SK-MEL-5 (cell line): ENCODE measurements at places on chromosomes 5 and 9.
A peak's percentile ranks its signal among the peaks of the same experiment; 100 is the strongest.

DNA sequence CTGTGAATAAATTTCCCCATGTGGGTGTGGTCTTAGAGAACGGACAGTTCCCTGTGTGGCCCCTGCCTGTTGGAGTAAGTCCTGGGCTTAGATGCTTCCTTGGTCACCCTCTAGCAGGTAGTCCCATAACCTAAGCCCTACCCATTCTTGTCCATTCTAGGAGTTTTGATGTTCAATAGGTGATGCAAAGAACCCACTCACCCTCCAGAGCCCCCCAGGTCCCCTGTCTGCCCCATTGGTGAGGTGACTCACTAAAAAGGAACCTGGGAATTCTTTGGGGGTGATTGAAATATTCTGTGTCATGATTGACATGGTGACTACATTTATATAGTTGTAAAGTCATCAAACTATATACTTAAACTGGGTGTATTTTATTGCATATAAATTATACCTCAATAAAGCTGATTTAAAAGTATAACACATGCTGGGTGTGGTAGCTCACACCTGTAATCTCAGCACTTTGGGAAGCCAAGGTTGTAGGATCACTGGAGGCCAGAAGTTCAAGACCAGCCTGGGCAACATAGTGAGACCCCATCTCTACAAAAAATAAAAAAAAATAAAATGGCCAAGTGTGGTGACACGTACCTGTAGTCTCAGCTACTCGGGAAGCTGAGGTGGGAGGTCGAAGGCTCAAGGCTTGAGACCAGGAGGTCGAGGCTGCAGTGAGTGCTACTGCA lies 20.8 kb upstream of the GTF3C5 start:
- DNase-seq = no peak

DNA sequence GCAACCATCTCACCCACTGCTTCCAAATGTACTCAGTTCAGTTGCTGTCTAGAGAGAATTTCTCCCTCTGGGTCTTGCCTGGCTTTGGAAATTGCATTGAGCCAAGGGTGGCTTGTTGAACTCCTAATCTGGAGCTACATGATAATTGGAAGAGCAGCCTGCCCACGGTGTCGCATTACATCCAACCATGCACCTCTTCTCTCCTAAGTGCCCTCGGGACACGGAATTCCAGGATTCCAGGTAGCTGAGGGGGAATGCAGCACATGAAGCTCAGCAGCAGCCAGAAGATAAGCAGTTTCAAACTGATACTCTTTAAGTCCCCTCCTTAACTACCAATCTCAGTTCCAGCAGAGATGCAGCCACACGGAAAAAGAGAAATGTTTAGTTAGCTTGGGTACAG lies 509.4 kb upstream of the KLF4 start:
- DNase-seq = no peak

GRCh38 chr5:133807348-133807747 lies 161.1 kb downstream of the C5orf15 start:
- no peak for DNase-seq

- no peak for DNase-seq
These were observed 67.7 kb downstream of the KCNT1 start for GRCh38 chr9:135769489-135770202.

- DNase-seq = no peak
These were observed 46.0 kb downstream of the COL5A1 start for GRCh38 chr9:134687556-134687955.

DNA sequence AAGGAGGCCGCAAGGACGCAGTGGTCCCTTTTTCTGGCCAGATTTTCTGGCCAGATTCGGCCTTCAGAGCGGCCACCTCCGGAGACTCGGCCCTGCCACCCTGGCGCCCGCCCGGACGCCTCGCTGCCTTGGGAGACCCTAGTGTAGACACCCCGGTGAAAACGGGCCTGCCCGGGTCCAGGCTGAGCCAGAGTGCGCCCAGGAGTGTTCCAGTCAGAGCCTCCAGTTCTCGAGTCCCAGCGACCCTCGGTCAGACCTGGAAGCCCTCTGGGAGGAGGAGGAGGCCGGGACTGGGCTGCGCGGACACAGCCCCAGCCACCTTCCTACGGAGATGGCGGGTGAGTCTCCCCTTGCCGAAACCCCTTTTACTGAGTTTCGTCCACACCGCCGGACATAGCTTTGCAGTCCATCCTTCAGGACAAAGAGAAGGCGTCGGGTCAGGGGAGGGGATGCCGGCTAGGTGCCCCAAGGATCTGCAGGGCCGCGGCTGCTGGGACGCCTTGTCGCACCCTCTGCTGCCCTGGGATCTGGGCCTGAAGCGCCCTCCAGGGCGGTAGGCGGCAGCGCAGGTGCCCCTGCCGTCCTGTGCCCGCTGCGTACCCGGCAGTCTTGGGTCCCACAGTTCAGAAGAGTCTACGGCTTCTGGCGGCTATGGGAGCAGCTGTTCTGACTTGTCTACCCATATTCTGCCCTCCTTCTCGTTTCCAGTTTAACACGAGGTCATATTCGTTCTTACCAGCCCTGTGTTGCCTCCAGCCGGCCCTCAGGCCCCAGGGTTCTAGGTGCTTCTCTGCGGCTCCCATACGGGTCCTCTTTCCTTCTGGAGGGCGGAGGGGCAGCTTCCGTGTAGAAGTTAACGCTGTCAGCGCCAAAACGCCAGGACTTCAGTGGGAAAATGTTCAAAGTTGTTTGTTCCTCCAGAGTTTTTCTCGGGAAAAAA lies 1771.7 kb upstream of the CDH9 start:
- peak; percentile 48 for DNase-seq

- no peak for DNase-seq
These were observed 137.9 kb upstream of the TRIM32 start for GRCh38 chr9:116549061-116549664.

DNA sequence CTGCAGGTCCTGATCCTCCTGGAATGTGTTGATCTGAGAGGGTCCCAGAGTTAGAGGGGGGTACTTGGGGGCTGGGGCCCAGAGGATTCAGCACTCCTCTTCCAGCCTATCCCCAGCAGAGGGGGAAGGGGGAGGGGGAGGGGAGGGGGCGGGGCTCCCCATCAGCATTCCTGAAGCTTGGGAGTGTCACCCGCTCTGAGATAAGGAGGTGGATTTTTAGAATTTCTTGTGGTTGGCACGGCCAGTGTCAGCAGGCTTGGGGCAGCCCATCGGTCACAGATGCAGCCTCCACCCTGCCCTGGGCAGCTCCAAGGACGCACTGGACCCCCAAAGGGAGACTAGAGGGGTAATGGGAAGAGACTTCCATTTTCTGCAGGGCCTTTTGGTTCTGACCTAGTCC lies 5.3 kb downstream of the FGF18 start:
- DNase-seq = no peak

DNA sequence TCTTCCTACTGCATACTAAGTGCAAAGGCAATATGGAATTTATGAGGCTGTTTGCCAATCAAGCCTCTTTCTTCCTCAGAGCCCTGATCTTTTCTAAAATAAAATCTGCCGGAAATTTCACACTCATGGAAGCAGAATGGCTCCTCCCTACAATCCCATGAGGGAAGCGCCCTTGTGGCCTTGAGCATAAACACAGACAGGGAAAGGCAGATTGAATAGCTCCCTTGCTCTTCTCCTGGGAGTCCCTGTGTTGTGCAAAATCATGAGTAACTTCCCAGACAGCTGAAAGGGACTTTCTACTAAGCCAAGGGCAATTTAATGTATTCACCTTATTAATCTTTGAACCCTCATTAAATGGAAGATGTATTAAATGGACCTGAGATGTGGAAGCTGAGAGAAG lies 226.1 kb upstream of the PIK3R1 start:
- DNase-seq = peak; percentile 44

GRCh38 chr9:114559830-114560513 lies 27.6 kb upstream of the ATP6V1G1 start:
- DNase-seq = peak; percentile 46
